NCI-H1436 (cell line): ENCODE measurements at places on chromosomes 2 and 18.

- no peak for DNase-seq
These were observed 25.0 kb downstream of the ZAP70 start for GRCh38 chr2:97738179-97739019.

GRCh38 chr2:51995293-51995692 lies 963.4 kb upstream of the NRXN1 start:
- no peak for DNase-seq

DNA sequence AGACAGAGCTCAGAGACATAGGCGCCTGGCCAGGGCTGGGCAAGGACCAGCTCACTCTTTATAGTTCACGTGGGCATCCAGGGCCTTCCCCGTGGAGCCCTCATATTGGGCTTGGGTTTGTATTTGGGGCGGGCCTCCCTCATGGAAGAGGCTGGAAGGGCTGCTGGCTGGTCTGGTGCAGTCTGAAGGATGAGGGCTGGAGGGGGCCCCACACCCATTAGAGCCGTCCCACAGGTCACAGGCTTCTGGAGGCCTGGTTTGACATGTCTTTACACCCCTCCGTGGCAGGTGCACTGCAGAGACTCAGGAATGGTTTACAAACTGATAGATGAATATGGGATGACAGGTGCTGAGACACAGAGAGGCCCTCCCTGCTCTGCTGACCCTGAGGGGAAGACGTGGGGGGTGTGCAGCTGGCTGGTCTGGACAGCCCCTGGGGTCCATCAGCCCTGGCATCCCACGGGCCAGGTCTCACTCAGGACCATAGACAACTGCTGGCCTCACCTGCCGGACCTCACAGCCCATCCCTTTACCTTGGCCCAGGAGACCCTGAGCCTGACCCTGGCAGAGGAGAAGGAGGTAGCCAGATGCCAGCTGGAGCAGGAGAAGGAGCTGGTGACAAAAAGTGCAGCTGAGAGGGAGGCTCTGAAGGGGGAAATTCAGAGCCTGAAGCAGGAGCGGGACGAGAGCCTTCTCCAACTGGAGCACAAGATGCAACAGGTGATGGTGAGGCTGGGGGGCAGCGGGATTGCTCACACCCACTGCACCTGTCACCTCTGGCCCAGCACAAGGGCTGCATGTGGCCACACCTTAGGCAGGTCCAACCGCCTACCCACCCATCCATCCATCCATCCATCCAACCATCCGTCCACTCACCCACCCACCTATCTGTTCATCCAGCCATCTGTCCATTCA lies 43.9 kb downstream of the CROCC2 start:
- DNase-seq = no peak

- DNase-seq = no peak
These were observed 96.9 kb downstream of the MYOM1 start for GRCh38 chr18:3122851-3123250.

- DNase-seq = no peak
These were observed 3.8 kb downstream of the FN1 start for GRCh38 chr2:215431778-215432758.

DNA sequence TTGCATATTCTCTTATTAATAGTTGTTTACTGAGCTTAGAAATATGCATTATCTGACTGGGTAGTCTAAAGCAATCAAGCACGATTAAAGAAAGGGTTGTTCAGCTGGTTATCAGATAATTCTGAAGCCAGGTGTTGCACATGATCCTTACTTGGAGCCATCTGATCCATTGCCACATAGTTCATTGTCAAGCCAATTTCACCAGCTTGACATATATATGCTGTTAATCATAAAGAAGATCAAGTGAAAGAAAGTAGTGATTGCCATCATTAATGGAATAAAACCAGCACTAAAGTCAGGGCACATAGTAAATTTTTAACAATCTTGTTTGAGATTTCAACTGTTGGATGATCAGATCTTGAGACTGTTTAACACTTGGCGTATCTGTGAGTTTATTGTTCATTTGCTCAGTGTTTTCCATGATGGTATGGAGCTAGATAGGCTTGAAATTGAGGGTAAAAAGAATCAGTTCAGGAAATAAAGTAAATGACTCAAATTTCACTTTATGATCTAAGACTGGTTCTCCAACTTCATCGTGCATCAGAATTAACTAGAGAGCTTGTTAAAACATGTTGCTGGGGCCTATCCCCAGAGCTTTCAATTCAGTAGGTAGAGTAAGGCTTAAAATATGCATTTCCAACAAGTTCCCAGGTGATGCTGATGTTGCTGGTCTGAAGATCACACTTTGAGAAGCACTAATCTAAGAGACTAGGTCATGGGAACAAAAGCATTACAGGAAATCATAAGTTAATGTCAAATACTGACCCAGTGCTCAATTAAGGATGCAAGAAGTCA lies 539.6 kb downstream of the SATB2 start:
- DNase-seq = no peak

- no peak for DNase-seq
These were observed 127.6 kb upstream of the HS6ST1 start for GRCh38 chr2:128446049-128446873.

GRCh38 chr18:3402982-3403451 lies 47.0 kb upstream of the TGIF1 start:
- DNase-seq = no peak
